Heart left ventricle (tissue), 16 donors: ENCODE measurements at places on chromosomes 1 and 21.

DNA sequence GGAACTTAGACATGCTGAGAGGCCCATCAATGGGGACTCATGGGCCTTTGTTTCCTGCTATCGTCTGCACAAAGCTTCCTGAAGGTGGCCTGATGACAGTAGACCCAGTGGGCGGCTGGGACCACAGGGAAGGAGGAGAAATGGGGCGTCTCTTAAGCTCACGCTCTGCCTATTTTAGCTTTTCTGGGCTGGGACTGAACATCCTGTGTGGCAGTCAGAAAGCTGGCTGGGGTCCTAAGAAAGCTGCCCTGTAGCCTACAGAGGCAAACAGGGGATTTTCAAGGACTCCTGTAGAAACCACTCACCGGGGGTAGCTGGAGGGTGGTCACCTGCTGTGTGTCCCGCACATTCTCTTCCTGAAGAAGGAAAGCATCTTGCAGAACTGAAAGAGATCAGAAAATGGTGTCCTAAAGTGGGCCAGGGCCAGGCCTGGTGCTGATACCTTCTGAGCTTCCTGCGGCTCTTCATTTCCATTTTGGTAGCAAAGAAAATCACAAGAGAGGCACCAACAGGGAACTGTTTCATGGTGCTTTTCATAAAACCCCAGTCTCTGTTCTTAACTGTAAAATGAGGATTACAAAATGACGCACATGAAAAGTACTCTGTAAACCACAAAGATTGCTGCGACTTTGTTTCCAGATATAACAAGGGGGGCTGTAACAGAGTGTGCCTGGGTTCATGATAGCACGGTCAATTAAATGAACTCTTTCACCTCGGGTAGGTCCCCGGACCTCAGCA lies 8.6 kb downstream of the ZNF496 start:
- no peak for DNase-seq

DNA sequence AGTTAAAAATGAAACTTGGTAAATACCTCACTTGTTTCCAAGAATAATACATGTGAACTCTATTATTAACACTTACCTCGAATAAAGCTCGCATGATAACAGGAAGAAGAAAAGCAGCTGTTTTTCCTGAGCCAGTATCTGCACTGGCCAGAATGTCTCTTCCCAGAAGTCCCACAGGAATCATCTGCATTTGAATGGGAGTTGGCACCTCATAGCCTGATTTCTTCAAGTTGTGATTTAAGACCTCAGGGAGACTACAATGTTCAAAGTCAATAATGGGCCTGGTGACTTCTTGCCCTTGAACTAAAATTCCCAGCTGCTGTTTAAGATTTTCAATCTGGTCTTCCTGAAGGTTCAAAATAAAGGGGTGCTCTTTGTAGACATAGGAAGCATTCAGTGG lies 3.8 kb downstream of the DDX59 start:
- no peak for DNase-seq

DNA sequence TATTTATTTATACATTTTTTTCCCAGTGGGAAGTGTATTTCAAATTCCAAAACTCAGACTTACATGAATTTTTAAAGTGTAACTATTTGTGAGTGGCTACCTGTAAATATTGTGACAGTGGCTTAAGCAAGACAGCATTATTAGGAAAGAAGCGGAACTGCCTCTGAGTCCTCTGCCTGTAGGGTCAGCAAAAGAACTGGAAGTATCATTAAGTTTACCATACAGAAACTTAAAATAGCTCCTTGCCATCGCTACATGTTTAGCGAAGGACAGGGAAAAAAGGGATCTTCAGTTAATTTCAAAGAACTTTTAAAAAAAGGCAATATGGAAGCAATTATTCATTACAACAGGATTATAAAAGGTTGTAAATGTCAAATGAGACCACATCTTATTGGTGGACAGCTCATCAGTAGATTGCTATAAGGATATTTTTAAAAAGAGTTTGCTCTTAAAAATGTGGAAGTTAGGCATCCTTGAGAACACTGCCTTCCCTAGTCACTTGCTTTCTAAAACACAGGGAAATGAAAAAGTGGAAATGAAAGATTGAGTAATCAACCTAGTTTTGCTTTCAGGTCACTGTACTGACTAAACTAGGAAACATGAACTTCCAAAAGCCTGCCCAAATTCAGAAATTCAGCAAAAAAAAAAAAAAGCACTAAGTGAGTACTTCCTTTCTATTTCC lies 39.2 kb downstream of the NSL1 start:
- no peak for DNase-seq

- DNase-seq = peak; percentile 85
Observed at GRCh38 chr1:28437924-28438699, 67.7 kb upstream of the RCC1 start.

DNA sequence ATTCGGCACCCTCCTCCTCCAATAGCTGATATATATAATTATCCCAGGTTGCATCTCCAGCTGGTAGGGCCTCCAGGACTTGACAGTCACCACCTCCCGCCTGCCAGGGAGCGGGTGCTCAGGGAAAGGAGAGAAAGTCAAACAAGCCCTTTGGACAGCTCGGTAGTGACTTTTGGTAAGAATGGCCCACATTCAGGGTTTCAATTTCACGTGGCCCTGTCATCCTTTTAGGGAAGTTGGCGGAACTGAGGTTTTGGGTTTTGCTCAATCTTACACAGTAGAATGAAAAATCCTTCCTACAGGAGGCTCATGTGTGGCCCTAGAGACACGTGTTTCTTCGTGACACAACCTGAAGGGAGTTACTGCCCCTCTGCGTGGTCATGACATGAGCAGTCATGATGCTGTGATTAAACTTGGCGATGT lies 44.2 kb downstream of the CAPN8 start:
- DNase-seq = no peak

DNA sequence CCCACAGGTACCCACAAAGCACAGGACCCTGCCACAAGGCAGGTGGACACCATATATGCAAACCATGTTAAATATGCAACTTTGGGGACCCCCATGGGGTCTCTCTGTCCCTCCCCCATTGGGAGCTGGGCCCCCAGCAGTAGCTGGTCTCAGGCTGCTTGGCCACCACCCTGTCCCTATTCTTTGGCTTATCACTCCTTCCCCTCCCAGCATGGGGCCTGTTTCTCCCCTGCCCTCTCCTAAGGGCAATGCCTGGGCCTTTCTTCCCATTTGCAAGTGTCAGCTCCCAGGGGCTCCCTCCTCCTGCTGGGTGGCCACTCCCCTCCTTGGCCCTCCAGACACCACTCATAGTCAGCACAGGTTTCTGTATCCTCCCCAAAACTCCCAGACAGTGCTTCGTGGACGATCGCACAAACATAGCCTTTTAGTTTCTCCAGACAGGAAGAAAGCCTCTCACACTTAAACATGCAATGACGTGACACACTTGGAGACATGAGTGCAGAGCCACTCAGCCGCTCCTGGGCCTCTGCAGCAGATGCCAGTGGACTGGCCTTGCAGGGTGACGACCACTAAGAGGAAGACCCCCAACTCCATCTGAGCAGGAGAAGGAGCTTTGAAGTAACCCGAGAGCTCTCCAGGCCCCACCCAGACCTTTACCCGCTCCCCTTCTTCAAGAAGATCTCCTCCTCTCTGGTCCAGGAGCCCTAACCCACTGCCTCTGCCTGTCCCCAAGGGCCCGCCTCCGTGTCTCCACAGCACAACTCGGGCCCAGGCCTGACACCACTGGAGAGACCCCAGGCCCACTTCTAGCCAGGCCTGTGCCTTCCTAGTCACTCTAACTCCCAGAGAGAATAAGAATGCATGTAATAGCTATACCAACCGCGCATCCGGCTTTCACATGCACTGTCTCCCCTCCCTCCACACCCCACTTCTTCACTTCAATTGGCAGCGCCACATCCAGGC lies 22.9 kb downstream of the CITED4 start:
- no peak for DNase-seq
